ENCODE measurements at places on chromosomes 5 and 9.

GRCh38 chr9:128528445-128529160, 23.8 kb upstream of the SPTAN1 start:
- no peak for DNase-seq

DNA sequence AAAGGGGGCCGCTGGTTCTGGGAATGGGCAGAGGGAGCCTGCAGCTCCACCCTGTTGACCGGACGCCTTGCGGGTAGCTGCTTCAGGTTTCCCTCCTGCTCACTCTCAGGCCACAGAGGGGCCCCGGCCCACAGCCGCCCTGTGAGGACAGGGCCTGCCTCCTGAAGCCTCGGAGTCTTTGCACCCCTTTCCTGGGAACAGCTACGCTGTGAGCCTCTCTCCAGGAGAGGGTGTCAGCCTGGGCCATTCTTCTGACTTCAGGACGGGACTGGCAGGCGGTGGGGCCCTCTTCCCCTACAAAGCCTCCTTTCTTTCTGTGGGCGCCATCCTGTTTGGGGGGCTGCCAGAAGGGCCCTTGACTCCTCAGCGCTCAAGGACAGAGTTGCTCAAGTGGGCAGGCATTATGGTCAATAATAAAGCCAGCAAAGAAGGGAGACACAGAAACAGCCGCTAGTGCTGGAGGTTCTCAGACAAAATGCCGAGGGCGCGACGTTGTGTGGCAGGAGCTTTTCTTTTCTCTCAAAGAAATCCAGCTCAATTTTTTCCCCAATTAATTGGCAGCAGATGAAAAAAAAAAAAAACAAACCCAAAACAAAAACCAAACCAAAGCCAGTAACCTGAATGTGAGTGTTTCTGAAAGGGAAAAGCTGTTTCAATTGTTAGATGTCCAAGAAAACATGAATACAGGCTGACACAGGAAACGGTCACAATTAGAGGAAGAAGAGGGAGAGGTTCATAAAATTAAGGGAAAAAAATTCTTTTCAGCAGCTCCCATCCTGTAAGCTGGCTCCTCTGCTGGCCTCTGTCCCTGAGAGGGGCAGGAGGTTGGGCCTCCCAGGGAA, 12.8 kb upstream of the SLC25A51 start:
- DNase-seq: no peak

GRCh38 chr5:178203670-178204181, 607 bp upstream of the HNRNPAB start:
- no peak for DNase-seq

DNA sequence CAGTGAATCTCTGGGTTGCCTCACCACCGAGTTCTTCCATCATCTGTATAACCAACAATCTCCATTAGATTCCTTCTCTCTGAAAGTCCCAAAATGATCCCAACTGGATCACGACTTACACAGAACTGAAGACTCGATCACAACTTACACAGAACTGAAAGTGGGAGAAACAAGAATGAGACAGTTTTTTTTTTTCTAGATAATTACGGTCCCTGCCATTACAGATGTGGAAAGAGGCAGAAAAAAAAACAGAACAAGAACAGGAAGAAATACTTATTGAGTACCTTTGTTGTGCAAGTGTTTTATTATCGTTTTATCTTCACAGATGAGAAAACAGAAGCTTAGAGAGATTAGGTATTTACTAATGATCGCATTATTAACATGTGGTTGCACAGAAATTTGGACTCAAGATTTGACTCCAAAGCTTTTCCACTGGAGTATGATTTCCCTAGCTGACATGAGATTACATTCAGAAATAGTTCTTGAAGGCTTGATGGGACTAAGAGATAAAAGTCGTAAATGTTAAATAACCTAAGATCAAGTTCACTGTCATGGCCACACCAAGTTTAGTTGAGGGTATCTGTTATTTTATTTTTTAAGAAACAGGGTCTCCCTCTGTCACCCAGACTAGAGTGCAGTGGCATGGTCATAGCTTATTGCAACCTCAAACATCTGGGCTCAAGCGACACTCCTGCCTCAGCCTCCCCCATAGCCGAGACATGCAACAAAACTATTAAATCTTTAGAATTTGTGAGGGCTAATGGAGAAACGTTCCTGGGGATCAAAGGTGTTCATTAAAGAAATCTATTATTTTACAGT, 8.9 kb downstream of the PLK2 start:
- DNase-seq: no peak

DNA sequence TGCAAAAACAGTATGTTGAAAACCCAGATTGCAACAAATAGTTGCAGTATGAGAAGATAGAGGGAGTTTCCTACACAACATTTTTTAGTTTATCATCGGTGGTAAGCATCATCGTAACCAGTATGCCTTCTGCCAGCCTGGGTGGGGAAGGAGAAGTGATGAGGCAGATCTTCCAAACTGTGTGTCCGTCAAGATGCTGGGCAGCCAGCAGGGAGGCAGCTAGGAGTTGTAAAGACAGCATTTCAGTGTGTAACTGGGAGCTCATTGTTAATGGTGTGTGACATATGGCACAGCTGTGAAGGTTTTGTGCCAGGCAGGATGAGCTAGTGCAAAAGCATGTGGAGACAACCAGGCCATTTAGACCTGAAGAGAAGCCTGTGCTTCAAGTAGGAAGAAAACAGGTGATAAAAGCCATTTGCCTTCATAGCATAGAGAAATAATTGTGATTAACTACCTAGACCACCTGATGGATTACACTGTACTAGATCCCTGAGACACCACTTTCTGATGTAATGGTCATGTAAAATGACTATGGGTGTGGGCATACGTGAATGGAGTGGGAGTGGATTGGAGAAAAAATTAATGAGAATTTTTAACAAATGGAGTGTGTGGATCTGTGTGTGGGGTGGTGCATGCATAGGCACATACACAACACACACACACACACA, 347.0 kb upstream of the ADAMTSL1 start:
- no peak for DNase-seq

DNA sequence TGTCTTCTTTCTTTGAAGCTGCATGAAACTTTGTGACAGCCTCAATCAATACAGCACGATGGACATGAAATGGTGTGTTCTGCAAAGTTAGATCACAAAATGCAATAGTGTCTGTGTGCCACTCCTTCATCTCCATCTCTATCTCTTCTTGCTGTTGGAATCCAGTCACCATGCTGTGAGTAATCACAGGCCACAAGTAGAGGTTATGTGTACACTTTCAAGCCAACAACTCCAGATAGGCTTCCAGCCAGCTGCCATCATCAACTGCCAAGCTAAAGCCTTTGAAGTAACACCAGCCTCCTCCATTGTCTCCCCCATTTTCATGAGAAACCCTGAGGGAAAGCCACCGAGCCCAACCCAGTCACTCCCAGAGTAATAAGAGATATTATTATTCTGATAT, 360.6 kb downstream of the PTPRD start:
- DNase-seq: peak; percentile 99

DNA sequence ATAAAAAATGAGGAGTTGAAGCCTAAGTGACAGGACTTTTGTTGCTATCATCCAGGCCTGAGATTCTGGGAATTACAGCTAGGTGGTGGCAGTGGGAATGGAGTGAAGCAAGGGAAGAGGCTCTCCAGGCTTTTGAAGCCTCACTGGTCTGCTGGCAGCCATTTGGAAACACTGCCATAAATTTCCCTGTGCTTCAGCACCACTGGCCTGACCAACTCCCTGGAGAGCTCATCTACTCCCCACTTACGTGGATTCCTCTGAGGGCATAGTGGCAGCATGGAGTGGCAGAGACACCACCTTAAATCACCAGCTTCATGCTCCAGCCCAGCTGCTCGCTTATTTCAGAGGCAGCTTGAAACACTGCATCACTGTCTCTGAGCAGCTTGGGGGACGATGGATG, 518.2 kb downstream of the TLR4 start:
- no peak for DNase-seq

GRCh38 chr9:133826289-133827085, 88.3 kb upstream of the SARDH start:
- DNase-seq: no peak

GRCh38 chr9:130549093-130549735, 30.2 kb upstream of the FUBP3 start:
- no peak for DNase-seq

- DNase-seq: no peak
Observed at GRCh38 chr5:11062397-11062796, 301.4 kb upstream of the DAP start.

DNA sequence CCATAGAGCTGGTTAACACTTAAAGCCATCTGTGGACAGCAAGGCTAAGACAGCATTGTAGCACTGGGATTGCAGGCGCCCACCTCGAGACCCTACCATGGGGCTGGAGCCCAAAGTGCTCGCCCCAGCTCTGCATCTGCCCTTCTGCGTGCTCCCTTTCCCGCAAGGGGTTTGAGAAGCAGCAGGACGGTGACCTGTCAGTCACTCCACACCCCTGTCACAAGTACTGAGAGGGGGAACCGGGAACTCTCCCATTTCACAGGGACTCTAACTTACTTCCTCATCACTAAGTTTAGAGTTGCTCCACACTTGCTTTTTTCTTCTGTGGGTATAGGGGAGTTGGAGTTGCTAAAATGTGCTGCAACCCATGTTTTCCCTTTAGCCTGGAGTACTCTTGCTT, 273.2 kb downstream of the SMARCA2 start:
- no peak for DNase-seq

GRCh38 chr9:92608241-92608908, 61.6 kb downstream of the IPPK start:
- no peak for DNase-seq

DNA sequence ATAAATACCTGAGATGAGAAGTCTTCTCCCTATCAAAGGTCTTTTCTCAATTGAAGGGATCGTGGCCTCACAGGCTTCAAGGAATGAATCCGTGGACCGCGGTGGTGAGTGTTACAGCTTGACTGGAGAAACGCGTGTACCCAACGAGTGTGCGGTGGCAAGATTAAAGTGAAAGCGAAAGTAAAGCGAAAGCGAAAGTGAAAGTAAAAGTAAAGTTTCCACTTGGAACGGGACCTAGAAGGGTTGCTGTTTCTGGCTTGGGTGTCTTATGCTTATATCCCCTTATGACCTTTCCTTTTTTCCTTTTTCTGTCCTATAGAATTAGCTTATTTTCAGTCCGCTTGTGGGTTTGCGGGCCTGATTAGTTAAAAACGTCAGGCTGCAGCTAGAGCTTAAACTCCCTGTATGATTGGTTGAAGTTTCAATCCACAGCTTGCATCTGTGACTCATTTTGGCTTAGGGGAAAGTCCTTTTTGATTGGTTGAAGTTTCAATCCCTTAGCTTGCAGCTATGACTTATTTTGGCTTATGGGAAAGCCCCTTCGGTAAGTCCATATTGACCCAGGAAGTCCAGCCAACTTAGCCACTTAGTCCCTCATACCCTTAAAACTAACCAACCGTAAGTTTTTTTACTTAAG, 924.3 kb upstream of the CDH10 start:
- DNase-seq: no peak

DNA sequence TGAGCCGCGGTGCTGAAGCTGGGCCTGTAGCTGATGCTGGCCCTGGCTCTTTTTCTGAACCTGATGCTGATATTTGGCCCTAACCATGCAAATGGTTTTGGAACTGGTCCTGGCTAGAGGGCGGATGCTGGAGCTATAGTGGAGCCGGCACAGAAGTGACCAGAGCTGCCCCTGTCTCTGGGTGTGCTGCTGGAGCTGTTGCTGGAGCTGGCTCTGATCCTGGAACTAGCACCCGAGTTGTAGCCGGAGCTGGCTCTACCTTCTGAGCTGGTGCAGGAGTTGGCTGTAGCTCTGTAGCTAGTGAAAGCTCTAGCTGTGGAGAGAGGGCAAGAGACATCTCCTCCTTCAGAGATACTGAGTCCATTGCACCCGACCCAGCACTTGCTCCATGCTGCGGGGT, 12.8 kb downstream of the LCN10 start:
- no peak for DNase-seq

DNA sequence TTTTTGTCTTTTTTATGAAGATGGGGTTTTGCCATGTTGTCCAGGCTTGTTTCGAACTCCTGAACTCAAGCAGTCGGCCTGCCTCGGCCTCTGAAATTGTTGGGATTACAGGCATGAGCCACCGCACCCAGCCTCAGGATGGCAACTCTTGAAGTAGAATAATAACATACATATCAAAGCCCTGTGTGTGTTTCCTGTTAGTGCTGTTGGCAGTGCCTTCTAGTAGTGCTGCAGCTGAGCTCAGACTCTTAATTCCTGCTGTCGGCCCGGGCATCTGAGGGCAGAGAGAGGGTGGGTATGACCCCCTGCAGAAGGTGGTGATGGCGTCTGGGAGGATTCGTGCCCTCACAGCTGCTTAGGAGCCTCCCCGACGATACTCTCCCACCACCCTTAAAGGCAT, 227.2 kb downstream of the PDZD2 start:
- no peak for DNase-seq

GRCh38 chr5:135140446-135141204, 106.6 kb upstream of the PITX1 start:
- no peak for DNase-seq

DNA sequence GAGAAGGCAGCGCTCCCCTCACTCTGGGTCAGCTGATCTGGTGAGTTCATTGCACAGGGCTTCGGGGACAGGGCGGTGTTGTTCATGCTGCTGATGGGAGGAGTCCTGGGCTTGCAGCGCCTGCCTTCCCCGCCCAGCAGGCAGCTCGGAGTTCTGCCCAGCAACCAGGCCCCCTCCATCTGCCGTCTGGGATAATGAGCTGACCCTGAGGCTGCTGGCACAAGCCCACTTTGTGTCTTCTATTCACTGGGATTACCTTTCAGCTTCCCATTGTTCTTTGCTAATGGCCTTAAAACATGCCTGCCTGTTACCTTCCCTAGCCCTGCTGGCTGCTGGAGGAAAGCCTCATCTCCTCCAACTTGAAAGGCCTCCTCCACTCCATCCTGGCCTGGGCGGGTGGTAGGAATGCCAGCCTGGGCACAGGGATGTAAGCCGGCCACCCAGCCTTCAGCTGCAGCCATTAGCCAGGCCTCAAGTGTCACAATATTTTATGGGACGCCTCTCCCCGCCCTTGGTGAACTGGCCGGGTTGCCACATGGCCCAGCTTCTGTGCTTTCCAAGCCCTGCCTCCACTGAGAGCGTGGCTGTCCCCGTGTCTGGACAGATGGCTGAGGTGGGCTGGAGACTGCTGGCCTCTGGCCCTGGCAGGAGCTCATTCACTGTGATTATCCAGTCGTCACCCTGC, 70.4 kb downstream of the GADD45G start:
- DNase-seq: peak; percentile 97

DNA sequence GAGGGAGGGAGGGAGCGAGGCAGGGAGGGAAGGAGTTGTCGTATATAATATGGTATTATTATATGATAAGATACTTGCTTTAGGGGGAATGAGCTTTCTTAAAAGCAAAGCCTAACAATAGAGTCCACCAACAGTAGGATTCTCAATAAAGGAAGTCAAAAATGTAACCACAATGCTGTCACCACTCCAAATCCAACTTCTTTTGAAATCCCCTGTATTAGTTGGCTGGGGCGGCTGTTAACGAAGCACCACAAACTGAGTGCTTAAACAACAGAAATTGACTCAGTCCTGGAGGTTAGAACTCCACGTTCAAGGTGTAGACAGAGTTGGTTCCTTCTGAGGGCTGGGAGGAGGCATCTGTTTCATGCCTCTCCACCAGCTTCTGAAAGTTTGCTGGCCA, 23.1 kb downstream of the GAS1 start:
- no peak for DNase-seq
